PC-9 (cell line): ENCODE measurements at places on chromosomes 16 and 17. TPM values are rescaled to one million over a fixed set of nuclear protein-coding genes. Genes with fewer than 3 reads are reported as not detected.

The SLC25A39 gene
- total RNA-seq, result 164 and 204 TPM in 2 replicates

- DNase-seq, result no peak
Observed at GRCh38 chr17:74954665-74955421, 17.7 kb downstream of the HID1 start.

- peak; percentile 61 for DNase-seq
Observed at GRCh38 chr17:8991514-8992285, 26.2 kb upstream of the PIK3R5 start.

The SP6 gene
- 13.3 and 14.9 TPM in 2 replicates for total RNA-seq

The FOXN1 gene
- not detected in 2 replicates for total RNA-seq

GRCh38 chr16:67504031-67505021 lies 21.0 kb upstream of the AGRP start:
- peak; percentile 52 for DNase-seq

DNA sequence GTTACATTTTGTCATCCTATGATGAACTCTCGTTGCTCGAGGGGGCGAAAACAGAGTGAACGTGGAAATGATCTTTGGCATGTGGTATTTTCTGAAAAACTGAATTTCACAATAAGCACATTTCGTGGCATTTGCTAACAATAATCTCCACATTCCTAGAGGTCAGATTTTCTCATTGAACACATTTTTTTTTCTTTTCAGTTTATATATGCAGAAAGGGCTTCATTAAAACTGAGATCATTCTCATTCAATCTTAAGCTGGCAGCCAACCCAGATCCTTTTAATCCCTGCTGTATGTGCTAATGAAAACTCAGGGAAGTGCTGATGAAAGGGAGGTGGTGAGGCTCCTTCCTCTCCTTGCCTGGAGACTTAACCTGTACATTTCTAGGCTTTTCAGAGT lies 52.6 kb downstream of the PRKCA start:
- DNase-seq, result no peak

DNA sequence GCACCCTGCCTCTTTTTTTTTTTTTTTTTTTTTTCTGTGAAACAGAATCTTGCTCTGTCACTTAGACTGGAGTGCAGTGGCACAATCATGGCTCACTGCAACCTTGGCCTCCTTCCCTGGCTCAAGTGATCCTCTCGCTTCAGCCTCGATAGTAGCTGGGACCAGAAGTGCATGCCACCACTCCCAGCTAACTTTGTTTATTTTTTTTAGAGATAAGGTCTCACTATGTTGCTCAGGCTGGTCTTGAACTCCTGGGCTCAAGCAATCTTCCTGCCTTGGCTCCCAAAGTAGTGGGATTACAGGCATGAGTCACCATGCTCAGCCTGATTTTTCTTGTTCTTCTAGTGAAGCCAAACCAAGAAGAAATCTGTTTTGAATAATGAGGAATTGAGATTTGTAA lies 25.0 kb downstream of the CDK12 start:
- peak; percentile 50 for DNase-seq

The IL21R gene
- total RNA-seq, result 0.35 and 3.8 TPM in 2 replicates

GRCh38 chr17:82970067-82970466 lies 109.3 kb upstream of the METRNL start:
- no peak for DNase-seq

GRCh38 chr17:9670596-9670995 lies 25.3 kb downstream of the USP43 start:
- DNase-seq, result no peak

GRCh38 chr17:41959336-41960095 lies 7.1 kb upstream of the CNP start:
- peak; percentile 47 for DNase-seq

DNA sequence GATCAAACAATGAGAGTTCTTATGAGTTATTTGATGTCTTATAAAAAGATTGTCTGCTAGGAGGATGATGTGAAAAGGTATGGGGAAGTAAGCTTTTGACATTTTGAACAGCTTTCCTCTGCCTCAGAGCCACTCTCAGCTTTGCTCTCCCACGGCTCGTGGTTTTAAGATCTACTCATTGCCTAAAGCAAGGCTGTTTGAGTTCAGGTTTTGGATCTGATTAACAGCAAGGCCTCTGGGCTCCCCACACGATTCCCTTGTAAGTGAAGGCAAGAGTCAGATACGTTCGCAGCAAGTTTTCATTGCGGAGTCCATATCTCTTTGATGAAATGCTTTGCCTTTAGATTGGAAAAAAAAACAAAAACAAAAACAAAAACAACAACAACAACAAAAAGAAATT lies 515.0 kb upstream of the SALL1 start:
- no peak for DNase-seq

The NGFR gene
- total RNA-seq, result 0.11 TPM in 1 of 2 replicates, not detected in the other

GRCh38 chr16:70725024-70725911 lies 39.4 kb upstream of the MTSS2 start:
- no peak for DNase-seq

- DNase-seq, result no peak
Observed at GRCh38 chr16:80948886-80949493, 57.7 kb downstream of the CMC2 start.

- DNase-seq, result no peak
Observed at GRCh38 chr16:56047307-56048234, 143.7 kb upstream of the GNAO1 start.

- peak; percentile 100 for DNase-seq
Observed at GRCh38 chr17:59829217-59830006, 63.3 kb downstream of the TUBD1 start.

DNA sequence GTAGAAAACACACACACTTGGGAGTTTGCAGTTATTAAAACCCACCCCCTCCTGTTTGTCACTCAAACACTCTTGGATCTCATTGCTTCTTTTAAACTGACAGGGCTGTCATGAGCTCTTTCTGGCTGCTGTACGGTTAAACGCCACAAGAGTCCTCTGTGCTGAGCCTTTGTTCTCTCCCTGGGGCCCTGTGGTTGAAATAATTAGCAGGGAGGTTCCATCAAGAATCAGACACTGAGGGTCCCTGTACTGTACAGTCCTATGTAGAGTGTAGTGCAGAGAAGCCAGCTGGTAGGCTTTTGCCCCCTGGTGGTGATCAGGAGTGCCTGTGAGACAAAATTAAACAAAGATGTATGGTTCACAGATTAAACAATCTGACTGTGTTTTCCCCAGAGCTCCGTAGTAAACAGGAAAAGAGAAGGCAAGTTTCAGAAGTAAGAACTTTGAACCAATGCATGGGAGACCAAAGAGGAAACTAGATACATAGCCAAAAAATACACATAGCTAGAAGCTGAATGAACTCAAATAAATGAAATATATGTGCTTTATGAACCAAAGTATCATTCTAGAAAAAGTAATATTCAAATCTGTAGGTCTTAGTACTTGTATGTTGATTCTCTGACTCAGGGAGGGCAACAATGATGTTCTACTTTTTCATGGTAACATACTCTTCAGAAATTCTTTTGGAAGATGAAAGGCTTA lies 1.4 kb upstream of the SSH2 start:
- peak; percentile 53 for DNase-seq

The SMIM36 gene
- total RNA-seq, result not detected in 2 replicates

The RBFOX1 gene
- not detected in 2 replicates for total RNA-seq

- no peak for DNase-seq
Observed at GRCh38 chr17:39927929-39928857, 661 bp downstream of the LRRC3C start.

GRCh38 chr16:56862776-56863175 lies 2.2 kb upstream of the SLC12A3 start:
- no peak for DNase-seq

DNA sequence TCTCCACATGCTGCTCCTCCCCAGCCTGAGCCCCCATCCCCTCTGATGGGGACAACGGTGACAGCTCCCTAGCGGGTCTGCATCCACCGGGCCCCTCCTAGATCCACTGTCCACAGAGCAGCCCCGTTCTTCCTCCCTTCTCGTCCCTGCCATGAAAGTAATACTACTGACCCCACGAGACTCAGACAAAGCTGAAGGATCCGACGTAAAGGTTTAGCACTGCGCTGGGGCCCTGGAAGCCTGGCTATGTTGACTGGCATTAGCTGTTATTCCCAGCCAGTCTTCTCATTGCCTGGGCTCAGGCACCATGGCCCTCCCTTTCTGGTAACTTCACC lies 30.7 kb downstream of the VAC14 start:
- DNase-seq, result no peak

- DNase-seq, result no peak
Observed at GRCh38 chr16:20410121-20410723, 888 bp downstream of the ACSM5 start.

- peak; percentile 53 for DNase-seq
Observed at GRCh38 chr17:4950075-4950745, 709 bp upstream of the ENO3 start.

The ATF7IP2 gene
- total RNA-seq, result not detected in 2 replicates

The RASL10B gene
- total RNA-seq, result 0.11 and 0.20 TPM in 2 replicates

The KRT14 gene
- 2.2 and 2.5 TPM in 2 replicates for total RNA-seq

The DNAI2 gene
- not detected in 2 replicates for total RNA-seq

DNA sequence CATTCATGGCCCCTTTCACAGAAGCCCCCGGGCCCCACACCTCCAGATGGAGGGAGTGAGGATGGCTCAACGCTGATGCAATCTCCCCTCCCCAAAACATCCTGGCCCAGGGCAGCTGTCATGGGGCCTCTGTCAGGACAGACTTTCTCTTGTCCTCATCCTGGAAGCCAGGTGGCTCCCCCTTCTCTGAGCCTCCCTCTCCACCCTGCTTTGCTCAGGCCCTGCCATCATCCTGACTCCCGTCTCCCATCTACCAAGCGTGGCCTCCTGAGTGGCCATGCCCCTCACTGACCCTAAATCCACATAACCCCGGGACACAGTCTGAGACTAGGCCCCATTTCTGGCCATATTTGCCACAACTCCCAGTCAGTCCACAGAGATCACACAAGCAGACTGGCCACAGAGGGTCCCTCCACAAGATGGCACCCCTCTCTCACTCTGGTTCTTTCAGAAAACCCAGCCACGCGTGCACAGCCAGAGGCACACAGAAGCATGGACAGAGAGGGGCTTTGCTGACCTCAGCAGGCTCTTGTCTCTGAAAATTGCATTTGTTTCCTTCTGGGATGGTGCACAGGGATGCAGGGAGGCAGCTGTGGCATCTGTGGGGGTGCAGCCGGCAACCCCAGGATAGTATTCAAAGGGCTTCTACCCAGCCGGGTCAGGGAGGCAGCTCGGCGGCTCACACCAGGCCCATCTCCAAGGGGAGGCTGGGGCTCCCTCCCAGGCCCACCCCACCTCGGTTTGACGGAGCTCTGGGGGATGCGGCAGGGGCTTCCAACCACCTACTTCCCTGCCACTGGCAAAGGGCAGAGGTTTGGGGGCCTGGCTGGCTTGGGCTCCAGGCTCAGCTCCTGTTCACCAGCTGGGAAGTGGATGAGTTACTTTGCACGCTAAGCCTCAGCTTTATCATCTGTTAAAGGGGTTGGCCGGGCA lies 16.9 kb downstream of the DOC2B start:
- no peak for DNase-seq

The SLC9A5 gene
- 5.2 and 6.9 TPM in 2 replicates for total RNA-seq

The KRT33A gene
- not detected in 2 replicates for total RNA-seq

DNA sequence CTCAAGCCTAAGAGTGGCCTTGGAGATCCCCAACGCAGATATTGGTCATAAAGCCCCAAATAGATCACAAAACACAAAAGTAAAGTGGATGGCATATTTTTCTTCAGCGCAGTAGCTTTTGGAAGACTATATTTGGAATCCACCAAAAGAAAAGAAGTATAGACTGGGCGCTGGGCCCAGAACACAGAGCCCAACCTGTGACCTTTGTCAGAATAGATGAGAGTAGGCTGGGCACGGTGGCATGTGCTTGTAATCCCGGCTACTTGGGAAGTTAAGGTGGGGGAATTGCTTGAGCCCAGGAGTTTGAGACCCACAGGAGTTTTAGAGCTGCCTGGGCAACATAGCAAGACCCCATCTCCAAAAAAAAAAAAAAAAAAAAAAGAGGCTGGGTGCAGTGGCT lies 14.6 kb downstream of the SCIMP start:
- DNase-seq, result no peak

DNA sequence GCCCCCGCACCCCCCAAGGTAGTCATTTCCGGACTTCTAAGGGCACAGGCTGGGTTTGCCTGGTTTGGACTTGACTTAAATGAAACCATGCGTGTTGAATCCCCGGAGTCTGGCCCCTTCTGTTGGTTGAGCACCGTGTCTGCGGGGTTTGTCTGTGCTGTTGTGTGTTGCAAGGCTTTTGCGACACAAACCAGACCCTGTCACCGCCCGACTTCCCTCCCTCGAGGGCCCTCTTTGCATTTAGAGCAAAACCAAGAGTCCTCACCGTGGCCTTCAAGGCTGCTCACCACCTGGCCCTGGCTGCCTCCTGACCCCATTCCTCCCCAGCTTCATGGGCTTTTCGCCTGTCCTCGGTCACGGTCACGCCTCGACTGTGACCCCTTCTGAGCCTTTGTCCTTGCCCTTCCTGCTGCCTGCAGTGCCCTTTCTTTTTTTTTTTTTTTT lies 7.4 kb downstream of the CRISPLD2 start:
- DNase-seq, result no peak

The PERCC1 gene
- not detected in 2 replicates for total RNA-seq

- DNase-seq, result no peak
Observed at GRCh38 chr16:23836078-23836403, 258 bp downstream of the PRKCB start.

DNA sequence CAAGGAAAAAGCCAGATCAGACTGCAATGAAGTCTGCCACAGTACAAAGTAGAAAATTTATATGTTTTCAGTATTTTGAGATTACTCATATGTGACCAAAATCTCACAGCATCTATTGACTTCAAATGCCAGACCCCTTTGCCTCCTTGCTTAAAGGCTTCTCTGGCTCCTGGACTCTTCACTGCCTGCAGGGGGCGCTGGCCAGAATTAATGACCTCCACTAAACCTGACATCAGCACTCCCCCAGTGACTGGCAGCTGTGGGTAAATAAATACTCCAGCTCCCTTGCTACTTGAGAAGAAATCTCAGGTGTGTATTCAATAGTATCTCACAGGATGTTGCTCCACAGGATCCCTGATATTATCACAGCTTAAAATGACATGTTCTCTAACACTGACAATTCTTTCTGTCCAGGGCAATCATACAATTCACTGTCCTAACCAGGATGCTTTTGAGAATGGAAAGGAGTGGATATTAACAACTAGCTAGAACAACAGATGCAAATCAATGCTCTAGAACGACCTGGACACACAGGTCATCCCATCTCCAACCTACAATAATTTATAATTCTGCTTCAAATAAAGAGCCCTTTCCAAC lies 4.0 kb downstream of the BECN1 start:
- DNase-seq, result peak; percentile 40

The ITGB4 gene
- 448 and 461 TPM in 2 replicates for total RNA-seq

The TP53TG3 gene
- not detected in 2 replicates for total RNA-seq

DNA sequence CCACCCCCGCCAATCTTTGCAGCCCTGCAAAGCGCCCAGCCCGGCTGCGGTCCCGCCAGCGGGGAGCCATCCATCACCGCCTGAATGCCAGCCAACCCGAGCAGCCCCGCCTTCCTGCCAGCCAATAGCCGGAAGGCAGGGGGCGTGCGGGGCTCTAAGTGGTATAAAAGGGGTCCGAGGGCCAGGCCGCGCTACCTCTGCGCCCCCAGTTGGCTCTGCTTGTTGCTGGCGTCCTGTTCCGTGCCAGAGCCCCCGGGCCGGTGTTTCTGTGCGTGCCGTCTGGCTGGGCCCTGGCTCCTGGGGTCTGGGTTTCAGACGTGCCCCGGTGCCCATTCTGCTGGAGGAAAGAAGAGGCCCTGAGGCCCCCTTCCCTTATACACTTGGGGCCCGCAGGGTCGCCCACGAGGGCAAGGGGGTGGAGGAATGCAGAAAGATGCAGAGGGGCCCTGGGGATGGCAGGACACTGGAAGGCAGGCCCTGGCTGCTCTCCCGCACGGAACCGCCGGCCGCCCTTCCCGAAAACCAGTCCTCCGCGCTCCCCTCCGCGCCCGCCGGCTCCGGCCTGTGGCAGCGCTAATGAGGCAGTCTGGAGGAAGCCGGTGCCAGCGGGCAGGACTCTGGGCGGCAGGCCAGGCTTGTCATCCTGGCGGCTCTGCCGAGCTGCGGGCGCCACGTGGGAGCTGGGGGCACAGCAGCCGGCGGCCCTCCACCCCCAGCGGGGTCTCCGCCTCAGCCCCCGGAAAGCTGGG lies 14.0 kb downstream of the COPZ2 start:
- peak; percentile 83 for DNase-seq
